ENCODE measurements at places on chromosomes 7 and 10.

DNA sequence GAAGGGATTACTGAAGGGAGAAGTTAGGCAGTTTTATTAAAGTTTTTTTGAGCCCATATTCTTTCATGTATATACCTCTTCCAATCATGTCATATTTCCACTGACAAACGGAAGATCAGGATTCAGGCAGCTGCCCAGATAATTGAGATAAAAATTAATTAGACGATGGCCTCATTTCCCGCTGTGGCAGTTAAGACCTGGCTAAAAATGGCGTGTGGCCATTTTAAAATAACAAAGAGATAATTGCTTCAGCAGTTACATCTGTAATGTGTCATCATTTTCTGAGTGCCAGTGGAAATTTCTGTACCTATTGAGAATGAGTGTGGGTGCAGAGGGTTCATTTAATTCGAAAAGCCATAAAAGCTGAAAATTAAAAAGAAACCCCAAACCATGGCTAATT lies 215.1 kb downstream of the STK31 start:
- DNase-seq = no peak

DNA sequence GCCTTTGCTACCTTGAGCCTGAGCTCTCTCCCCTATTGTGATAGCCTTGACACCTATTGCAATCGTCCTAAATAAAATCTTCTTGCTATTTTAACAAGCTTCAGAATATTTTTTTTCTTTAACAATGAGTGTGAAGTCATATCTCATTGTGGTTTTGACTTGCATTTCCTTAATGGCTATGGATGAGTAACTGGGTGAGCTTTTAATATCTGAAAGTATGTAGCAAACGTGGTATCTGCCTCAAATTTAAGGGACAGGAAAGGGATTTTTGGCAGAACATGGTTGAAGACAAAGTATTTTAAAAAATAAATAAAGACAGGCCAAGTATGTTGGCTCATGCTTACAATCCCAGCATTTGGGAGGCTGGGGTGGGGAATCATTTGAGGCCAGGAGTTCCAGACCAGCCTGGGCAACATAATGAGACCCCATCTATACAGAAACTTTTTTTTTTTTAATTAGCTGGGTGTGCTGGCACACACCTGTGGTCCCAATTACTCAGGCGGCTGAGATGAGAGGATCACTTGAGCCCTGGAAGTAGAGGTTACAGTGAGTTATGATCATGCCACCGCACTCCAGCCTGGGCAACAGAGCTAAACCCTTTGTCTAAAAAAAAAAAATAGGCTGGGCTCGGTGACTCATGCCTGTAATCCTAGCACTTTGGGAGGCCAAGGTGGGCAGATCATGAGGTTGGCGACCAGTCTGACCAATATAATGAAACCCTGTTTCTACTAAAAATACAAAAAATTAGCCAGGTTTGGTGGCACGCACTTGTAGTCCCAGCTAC lies 319.3 kb upstream of the NRP1 start:
- DNase-seq = no peak

GRCh38 chr7:140209866-140210609 lies 33.3 kb upstream of the KDM7A start:
- DNase-seq = peak; percentile 69

DNA sequence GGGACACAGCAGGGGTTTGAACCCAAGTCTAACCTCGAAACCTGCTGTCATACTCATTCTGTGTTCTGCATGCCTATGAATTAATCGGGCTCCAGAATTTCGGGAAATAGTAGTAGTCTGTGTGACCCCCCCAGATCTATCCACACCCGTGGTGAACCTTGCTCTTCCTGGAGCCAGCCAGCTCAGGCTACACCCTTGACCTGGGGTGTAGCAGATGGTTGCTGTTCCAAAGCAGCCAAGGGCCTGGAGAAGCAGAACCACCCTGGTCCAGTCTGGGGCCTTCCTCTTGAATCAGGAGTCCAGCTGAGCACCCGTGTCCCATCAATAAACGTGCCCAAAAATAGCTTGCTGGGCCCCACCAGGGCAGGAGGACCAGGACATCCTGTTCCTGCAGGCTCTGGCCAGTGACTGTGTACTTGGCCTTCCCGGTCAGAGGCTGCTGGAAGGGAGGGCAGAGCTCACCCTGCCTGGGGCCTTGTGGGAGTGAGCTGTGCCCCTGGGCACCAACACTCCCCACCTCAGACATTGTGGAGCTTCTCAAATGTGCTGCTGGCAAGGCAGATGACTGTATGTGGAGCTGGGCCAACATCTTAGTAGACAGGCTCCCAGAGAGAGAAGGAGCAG lies 101.2 kb upstream of the ZNF716 start:
- DNase-seq = no peak

DNA sequence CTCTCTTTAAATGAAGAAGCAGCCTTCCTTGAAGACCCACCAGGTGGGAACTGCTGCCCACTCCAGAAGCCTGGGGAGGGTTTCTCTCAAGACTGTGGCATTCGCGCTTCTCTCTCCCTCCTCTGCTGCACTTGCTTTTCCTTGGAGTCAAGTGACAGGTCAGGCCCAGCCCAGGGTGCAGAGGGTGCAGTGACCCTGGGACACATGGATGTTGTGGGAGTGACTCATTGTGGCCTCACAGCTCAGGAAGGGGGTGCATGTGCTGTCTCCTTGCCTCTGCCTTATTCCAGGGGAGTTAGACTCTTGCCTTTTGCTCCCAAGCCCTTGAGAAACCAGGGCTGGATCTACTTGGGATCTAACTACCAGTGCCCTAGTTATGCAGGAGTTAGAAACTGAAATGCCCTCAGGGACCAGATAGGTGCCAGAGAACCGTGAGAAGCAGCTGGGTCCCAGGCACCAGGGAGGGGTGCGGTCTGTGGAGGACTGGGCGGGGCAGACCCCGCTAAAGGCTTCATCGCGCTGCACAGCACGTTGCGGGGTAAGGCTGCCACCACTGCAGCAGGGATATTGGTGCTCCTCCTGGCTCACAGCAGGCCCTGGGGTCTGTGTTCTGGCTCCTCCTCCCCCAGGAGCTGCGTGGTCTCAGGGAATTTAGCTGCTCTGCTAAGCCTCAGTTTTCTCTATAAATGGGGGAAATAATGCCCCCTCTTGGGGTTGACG lies 11.4 kb downstream of the FAM241B start:
- DNase-seq = no peak

DNA sequence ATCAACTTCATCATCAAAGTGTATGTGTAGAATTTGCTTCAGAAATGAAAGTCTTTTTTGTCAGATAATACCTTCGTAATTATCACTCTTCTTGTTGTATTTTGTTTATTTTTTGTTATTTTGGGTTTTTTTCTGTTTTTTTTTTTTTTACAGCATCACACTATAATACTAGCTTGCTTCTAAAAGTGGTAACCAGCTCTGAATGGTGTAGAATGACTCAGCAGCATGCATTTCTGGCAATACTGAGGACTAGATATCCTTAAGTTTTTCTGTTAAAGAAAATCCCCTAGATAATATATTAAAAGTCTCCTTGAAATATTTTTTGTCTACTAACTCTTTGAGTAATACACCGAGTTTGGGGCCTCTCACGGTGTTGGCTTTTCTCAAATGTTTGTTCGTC lies 109.1 kb downstream of the LMBR1 start:
- DNase-seq = no peak

DNA sequence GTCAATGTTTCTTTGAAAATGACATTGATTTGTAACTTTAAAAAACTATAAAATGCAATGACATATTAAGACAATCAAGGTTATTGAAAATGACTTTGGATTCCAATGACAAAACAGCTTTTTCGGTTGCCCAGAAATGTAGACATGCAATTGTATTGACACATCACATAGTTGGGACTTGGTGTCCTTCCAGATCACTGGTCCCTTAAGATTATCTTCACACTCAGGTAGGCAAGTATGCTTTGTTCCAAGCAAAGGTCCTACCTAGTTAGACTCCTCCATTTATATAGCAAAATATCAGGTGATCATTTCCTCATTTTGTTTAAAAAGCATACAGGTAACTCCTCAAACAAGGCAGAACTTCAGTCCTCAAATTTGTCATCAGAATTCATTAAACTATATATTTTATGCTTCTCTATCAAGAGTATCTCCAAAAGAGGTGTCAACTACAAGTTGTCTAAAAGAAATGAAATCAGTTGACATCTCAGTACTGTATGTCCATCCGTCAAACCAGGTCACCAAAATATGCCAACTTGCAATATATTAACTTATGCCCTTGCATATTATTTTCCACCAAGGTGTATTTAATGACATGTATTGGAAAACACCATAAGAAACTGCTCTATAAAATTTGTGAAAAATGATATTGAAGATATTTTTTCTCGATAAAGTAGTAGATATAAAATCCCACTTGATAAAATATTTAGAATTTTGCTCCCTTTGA lies 64.6 kb downstream of the TSPAN12 start:
- no peak for DNase-seq

DNA sequence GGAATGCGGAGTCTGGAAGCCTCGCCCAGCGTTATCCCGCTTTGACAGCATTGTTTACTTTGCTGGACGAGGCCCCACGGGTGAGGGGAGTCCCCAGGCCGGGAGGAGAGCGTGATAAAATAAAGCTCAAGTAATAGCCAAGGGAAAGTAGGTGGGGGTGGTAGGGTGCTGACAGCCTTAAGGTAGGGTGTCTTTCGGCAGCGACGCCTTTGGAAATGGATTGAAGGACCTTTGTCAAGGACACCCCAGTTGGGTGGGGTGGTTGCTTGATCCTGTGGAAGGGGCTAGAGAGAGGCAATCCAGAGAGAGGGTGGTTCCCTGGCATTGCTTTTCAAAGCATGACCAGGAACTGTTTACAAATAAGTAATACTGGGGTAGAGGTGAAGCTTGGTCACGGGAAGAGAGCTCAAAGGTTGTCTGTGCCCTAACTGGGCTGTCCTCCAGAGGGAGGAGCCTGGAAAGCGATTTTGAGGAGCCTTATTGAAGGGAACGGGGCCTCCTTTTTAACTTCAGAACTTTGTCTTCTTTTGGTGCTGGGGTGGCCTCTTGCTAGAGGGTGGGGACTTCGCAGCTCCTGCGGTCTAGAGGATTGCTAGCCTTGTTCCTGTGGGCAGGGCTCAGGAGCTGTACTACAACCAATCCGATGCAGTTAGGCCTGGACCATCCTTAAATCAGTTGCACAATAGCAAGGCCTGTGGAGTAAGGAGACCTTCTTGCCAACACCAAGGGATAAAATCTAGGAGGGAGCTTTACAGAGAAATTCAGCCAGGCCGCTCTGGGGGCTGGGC lies 1.3 kb downstream of the EIF4EBP2 start:
- peak; percentile 79 for DNase-seq

GRCh38 chr7:5450549-5451327 lies 27.1 kb upstream of the TNRC18 start:
- DNase-seq = peak; percentile 49

DNA sequence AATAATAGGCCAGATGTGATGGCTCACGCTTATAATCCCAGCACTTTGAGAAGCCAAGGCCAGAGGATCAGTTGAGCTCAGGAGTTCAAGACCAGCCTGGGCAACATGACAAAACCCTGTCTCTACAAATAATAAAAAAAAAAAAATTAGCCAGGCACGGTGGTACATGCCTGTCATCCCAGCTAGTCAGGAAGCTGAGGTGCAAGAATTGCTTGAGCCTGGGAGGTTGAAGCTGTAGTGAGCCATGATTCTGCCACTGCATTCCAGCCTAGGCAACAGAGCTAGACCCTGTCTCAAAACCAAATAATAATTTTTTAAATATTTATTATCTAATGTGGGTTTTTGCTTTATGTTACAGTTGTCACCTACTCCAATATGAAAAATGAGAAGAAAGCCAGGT lies 178.9 kb downstream of the ADK start:
- no peak for DNase-seq

- DNase-seq = no peak
These were observed 587.2 kb downstream of the SORCS1 start for GRCh38 chr10:106577266-106577665.

DNA sequence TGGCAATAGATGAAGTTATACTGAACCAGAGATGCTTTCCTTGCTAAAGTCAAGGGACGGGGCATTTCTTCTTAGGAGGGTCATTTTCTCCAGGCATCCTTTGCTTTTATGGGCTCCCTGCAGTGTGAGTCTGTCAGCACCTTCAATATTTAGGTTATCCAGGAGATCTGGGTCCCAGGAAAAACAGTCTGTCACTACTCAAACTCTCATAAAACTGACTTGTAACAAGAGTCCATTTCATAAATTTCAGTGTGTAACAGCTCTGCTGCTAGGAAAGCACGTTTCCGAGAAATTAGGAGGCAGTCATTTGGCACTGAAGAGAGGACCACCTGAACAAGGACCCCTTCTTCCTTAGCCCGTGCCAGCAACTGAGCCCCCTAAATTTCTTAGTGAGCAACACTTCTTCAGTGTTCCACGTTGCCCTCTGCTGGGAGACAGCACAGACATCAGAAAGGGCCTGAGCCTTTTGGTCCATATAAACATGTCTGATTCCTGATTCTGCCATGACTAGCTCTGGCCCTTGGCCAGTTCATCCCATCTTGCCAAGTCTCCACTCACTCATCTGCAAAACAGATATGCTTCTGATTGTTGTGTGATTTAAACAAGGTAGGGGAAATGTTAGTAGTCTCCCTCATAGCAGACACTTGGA lies 7.2 kb downstream of the GCC1 start:
- no peak for DNase-seq

- no peak for DNase-seq
These were observed 4.3 kb upstream of the ZNF503 start for GRCh38 chr10:75405598-75406461.

DNA sequence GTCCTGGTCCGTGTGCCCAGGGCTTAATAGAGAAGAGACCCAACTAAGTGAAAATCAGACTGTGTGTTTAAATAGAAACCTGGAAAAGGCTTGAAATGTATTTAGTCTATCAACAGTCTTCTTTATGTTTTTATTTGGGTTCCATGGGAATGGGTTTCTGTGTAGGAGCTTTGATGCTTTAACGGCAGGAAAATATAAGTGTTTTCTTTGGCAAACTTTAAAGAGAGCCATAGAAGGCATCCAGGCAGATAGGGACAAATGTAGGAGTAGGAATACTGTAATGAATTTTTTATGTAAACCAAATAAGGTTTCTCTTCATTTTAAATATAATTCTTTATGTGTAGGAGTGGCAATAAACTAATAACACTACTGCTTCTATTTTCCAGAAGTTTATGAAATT lies 989.0 kb downstream of the GATA3 start:
- no peak for DNase-seq

- DNase-seq = no peak
These were observed 12.0 kb upstream of the TMEM26 start for GRCh38 chr10:61465171-61465496.

All from transverse colon (tissue), 4 donors.